ENCODE measurements at places on chromosomes 7 and 10. TPM values are rescaled to one million over a fixed set of nuclear protein-coding genes. Genes with fewer than 3 reads are reported as not detected.

Gene NUTM2D
- 5.1 TPM for total RNA-seq

Gene FFAR4
- total RNA-seq, result 44.4 TPM

DNA sequence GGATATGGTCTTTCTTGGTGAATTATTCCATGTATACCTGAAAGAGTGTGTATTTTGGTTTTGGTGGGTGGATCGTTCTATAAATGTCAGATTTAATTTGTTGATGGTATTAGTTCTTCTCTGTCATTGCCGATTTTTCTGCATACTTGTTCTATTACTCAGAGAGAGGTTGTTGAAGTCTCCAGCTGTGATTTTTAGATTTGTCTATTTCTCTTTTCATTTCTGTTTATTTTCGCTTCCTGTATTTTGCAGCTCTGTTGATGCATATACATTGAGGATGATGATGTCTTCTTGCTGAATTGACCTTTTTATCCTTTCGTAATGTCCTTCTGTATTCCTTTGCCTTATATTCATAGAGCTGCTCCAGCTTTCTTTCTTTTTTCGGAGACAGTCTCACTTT, 12.1 kb upstream of the BHLHA15 start:
- DNase-seq, result no peak

Gene GPR85
- total RNA-seq, result not detected

DNA sequence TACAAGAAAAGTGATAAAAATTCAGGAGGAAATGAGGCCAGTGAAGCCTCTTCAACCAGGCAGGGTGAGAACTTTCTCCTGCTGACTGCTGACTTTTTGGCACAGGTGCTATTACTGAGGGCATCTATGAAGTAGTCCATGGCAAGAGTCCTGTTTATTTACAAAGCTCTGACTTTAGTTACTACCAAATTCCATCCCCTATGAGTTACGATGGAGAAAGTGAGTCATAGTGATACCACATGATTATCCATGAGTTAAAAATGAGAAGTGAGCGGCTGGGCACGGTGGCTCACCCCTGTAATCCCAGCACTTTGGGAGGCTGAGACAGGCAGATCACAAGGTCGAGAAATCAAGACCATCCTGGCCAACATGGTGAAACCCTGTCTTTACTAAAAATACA, 19.9 kb downstream of the CCDC3 start:
- DNase-seq, result no peak

DNA sequence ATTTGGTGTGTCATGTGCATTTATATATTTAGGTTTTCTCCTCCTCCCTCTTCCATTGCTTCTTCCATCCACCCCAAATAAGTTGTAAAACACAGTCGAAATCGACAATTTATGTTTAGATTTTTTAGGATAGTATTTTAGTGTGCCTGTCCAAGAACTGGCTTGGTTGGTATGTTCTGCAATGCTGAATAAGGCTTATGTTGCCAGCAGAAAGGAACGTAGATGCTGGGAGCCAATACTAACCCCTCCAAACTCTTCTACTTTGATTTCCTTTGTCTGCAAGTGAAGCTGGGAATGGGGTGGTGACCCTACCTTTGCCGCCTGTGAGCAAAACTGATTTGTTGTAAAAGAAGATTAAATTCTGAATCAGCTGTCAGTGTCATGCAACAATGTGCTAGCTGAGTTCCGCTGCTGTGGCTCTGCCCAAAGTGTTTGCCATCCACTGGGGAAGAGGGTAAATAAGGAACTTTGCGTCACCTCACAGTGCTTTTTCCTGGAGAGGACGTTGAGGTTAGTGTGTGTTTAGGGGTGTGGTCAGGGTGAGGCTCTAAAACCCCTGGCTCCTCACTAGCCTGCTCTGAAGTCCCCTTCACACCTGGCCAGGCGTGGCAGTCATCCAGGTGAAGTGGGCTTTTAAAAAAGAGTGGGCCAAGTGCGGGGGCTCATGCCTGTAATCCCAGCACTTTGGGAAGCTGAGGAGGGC, 44.4 kb downstream of the TACC2 start:
- DNase-seq, result peak; percentile 67

Gene VPS26A
- total RNA-seq, result 67.6 TPM

Data from left colon (tissue), 2 donors.